ENCODE measurements at places on chromosomes 2 and 18. TPM values are rescaled to one million over a fixed set of nuclear protein-coding genes. Genes with fewer than 3 reads are reported as not detected.
A peak's percentile ranks its signal among the peaks of the same experiment; 100 is the strongest.

Gene ALPI
- total RNA-seq, result not detected

Gene SP100
- total RNA-seq, result 66.5 TPM

Gene TMEM247
- total RNA-seq, result not detected

Gene CABLES1
- total RNA-seq, result 5.4 TPM

Gene MROH2A
- not detected for total RNA-seq

Gene APCDD1
- 73.2 TPM for total RNA-seq

Gene SERPINB2
- 0.94 TPM for total RNA-seq

Gene MYL1
- not detected for total RNA-seq

Gene PLCD4
- 0.70 TPM for total RNA-seq

Gene NEDD4L
- 45.0 TPM for total RNA-seq

GRCh38 chr2:6417050-6417449 is 448.7 kb downstream of the CMPK2 start:
- no peak for DNase-seq

- no peak for DNase-seq
Observed at GRCh38 chr2:54722641-54723040, 821 bp upstream of the EML6 start.

DNA sequence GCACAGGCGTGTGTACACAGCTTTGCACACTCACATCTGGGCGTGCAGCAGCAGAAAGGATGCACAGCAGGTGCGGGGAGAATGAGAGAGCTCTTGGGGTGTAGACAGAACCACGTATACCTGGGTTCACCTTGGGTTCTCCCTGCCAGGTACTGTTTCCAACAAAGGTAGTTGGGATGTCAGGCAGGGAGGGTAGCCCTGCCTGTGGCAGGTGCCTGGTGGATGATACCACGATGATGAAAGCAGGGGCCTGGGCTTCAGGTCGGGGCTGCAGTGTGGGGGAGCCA is 6.5 kb upstream of the ARID5A start:
- no peak for DNase-seq

- no peak for DNase-seq
Observed at GRCh38 chr18:35409911-35410310, 32.8 kb upstream of the ZNF396 start.

GRCh38 chr2:68436270-68436669 is 30.8 kb downstream of the FBXO48 start:
- DNase-seq, result no peak

DNA sequence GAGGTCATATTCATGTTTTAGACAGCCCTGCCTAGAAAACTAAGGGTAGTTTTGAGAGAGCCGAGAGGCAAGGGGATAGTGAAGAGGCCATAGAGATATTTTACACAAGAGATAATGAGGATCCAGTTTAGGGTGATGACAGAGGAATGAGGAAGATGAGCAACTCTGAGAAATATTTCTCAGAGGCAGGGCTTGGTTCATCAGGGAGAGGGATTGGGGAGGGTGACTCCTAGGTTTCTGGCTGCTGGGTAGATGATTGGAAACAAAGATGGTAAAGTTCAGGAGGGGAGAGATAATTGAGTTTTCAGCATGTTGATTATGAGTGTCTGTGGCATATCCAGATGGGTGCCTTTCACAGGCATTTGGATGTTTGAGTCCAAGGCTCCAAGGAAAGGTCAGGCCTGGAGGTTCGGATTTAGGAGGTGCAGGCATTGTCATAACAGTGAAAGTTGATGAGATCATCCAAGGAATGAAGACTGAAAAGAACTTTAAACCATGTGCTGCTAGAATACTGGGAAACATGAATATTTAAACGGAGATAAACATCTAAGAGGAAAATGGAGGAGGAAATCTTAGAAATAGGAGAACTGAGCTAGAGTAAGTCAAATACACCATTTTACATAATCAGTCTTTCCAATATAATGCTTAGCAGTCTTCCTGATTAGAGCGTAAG is 7.4 kb downstream of the MYL12B start:
- DNase-seq, result no peak

DNA sequence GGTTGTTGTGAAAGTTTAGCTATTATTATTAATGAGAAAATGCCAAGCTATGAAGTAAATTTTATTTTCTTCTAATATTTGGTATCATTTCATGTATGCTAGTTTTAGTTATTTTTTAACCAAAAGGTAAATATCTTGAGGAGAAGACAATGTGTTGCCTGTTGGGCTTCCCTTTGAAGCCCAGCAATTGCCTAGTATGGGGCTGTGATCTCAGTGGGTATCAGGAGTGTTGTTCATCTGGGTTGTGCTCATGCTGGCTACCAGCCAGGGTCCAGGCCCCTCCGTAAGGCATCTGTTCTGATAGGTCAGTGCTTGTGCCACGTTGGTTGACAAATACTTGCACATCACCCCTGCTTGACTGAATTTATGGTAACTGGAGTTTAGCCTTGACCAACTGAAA is 38.0 kb upstream of the DARS1 start:
- DNase-seq, result no peak

DNA sequence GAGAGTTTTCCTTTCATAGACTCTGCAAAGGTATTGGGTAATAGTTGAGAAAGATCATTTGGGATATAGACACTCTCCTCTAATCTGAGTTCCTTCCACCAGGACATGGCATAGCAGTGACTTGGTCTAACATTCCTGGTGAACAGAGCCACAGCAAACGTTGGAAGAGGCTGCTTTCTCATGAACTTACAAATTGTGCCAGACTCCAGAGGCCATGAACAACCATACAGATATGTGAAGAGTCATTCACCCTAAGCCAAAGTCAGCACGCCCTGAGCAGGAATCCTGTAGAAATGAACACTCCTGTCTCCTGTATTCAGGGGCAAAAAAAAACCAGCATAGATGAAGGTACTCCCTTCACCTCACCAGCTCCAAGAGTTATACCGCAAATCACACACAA is 152.8 kb downstream of the TMEM18 start:
- DNase-seq, result no peak

GRCh38 chr18:24019641-24020331 is 5.2 kb downstream of the TTC39C start:
- DNase-seq, result no peak

- DNase-seq, result no peak
Observed at GRCh38 chr18:11095674-11096293, 53.6 kb downstream of the PIEZO2 start.

- no peak for DNase-seq
Observed at GRCh38 chr2:58633613-58634365, 392.7 kb upstream of the FANCL start.

DNA sequence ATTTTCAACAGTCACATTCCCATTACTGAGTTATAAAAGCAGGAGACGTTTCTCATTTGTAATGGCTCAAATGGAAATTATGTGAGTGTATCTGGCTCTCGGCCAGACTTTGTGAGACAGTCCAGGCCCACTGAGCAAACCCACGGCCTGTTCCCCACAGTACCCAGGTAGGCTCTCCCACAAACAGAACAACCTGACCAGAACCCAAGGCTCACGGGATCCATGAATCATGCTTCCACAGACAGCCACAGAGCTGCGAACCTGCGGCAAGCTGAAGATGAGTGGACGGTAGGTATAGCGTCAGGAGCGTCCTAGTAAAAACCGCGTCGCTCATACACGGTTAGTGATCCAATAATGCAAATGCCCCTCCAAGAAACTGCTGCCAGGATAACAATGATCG is 34.2 kb downstream of the NDUFA10 start:
- DNase-seq, result no peak

DNA sequence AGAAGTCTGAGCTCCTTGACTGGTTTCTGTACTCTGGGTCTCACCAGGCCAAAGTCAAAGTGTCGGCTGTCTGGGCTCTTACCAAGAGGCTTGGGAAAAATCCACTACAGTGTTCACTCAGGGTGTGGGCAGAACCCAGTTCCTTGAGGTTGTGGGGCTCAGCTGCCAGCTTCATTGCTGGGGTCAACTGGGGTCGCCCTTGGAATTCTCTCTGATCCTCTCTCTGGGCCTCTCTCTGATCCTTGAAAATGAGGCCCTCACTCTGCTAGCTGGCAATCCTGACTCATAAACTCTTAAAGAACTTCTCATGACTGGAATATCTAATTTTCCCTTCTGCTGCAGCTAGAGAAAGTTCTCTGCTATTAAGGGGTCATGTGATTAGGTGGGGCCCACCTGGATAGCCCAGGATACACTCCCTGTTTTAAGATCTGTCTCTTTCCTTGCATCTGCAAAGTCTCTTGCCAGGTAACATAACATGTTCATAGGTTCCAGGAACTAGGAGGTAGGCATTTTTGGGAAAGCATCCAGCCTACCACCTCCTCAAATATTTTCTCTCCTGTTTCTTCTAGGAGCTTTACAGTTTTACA is 66.3 kb downstream of the SP110 start:
- DNase-seq, result peak; percentile 23

DNA sequence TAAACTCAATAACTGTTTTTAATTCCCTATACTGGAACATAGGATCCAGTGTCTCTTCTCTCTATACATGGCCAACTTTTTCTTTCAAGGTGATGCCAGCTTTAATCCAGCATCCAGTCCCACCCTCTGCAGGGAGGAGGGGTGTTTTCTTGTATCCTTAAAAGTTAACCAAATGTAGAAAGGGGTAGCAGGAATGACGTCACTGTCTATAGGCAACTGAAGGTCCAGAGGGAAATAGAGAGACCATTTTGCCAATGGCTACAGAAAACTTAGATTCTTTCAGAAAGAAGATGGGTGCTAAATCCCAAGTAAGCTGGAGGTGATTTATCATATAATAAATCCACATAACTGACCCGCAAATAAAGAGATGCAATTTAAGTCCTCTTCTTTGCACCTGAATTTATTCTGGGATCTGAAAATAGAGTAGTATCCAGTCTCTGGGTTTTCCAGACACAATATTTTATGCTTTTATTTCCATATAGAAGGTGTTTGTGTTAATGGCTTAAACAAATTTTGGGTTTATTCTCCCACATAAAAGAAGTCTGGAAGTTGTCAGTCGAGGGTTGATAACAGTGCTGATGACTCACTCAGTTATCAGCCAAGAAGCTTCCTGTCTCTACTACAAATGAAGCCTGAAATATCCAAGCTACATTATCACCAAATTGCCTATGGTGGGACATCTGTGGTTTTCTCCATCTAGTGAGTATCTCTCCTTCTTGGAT is 5.7 kb upstream of the DNER start:
- DNase-seq, result no peak

DNA sequence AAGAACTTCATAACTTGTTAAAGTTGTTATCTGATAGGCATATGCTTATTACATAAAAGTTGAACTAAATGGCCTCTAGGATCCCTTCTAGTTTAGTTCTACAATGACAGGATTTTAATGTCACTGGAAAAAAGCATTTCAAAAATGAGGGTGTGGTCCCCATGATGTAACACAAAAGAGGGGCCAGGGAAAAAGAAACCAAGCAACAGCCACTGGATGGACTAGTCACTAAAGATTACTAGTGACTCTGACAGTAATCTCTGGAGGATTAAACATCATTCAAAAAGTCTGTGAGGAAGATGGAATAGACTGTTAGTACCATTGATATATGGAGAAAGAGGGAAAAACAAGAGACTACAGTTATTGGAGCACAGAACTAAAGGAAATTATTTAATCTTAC is 22.6 kb downstream of the SEPTIN10 start:
- no peak for DNase-seq

DNA sequence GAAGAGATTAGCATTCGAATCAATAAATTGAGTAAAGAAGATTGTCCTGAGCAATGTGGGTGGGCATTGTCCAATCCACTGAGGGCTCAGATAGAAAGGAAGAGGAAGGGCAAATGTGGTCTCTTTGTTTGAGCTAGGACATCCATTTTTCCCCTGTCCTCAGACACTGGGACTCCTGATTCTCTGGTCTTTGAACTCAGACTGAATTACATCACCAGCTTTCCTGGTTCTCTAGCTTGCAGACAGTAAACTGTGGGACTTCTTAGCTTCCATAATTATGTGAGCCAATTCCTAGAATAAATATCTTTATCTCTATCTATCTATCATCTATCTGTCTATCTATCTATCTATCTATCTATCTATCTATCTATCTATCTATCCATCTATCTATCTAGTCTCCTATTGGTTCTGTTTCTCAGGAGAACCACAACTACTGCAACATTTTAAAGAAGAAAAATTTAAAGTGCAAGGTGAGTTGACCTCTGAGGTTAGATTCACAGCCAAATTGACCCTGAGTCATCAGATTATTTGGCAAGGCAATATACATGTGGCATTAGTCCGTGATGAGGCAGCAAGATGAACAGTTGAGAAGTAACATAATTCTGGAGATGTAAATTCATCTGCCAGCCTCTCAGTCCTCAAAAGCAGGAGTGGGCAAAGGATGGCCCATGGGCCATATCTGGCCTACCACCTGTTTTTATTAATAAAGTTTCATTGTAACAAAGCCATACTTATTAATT is 191.4 kb downstream of the PDE11A start:
- no peak for DNase-seq

GRCh38 chr2:117714745-117715417 is 99.6 kb upstream of the DDX18 start:
- no peak for DNase-seq

DNA sequence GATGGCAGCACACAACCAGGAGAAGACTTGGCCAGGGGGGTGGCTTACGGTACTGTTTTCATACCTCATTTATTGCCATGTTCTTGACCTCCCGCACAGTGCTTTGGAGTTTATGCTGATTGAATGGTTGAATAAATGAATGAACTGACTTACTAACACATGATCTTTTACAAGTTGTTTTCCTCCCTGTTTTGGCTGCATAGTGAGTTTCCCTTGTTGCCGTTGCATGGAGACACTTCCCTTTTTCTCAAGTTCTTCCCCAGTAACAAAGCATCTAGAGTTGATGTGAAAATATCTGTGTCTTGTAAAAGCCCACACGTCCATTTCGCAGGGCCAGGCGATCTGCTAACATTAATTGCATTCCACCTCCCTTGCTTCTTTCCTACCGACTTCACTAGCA is 35.7 kb upstream of the RAB1A start:
- DNase-seq, result no peak

GRCh38 chr18:62710417-62710816 is 4.9 kb upstream of the PHLPP1 start:
- no peak for DNase-seq

All from right atrium auricular region (tissue), 2 donors.